Fibroblast of mammary gland (primary cell): ENCODE measurements at places on chromosomes 16 and 17.

DNA sequence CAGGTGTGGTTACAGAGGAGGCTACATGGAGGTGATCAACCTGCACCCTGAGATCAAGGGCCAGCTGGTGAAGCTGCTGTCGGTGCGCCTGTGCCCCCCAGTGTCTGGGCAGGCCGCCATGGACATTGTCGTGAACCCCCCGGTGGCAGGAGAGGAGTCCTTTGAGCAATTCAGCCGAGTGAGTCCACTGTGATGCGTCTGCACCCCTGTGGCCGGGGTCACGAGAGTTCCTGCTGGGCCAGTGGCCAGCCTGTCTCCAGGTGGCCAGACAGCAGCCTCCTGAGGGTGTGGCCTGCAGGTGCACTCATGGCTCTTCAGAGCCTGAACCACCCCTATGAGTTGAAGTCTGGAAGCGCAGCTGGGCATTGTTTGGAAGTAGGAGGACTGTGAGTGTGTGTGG lies 38.1 kb downstream of the GPT2 start:
- DNase-seq = no peak

GRCh38 chr17:67238991-67239390 lies 6.0 kb downstream of the HELZ start:
- no peak for DNase-seq

DNA sequence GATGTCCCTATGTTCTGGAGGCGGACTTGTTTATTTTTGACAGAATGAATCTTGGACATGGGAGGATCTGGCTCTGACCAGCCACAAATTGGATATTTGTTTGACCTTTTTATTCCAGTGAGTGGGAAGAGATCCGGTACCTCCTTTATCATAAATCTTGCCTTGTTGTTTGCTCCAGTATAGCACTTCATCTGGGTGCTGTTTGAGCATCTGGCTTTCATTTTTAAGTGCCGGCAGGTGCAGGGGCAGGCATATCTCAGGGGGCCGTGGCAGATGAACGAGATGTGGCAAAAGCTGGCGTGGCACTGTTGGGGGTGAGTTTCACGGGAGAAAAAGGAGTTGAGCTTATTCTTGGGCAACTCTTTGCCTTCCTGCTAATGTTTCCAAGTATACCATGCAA lies 37.8 kb downstream of the MSI2 start:
- no peak for DNase-seq

DNA sequence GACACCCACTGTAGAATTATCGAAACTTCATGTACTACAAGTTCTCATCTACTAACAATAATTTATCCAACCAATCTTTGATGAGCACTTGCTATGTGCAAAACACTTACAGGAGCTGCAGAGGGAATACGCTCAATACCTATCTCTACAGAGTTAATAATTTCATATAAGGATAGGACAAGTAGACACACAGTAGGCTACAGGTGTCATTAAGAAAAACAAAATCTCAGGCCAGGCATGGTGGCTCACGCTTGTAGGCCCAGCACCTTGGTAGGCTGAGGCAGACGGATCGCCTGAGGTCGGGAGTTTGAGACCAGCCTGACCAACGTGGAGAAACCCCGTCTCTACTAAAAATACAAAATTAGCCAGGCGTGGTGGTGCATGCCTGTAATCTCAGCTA lies 91.3 kb upstream of the PLEKHM1 start:
- DNase-seq = no peak

GRCh38 chr16:69088684-69089083 lies 16.8 kb upstream of the HAS3 start:
- DNase-seq = no peak

- no peak for DNase-seq
Measured at GRCh38 chr17:43880420-43880991, 26.8 kb downstream of the MPP2 start.

DNA sequence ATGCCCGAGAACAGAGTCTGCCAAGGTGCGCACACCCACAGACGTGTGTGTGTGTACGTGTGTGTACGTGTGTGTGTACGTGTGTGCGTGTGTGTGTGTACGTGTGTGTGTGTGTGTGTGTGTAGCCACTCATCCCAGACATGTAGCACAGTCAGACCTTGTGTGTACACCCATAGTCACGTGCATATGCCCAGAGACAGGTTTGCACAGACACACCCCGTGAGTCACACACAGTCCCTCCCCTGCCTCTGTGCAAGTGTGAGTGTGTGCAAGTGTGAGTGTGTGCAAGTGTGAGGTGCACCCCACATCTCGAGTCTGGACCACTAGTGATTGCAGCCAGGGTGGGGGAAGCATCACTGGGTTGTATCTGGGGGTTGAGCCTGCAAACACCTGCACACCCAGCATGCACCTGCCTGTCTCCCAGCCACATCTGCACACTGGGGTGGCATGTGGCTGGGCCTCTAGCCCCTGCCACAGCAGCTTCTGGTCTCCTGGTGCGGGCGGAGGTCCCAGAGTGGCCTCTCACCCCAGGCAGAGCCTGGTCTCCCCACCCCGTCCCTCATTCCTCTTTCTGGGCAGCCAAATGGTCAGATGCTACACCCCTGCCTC lies 23.6 kb downstream of the BAHCC1 start:
- peak; percentile 67 for DNase-seq

DNA sequence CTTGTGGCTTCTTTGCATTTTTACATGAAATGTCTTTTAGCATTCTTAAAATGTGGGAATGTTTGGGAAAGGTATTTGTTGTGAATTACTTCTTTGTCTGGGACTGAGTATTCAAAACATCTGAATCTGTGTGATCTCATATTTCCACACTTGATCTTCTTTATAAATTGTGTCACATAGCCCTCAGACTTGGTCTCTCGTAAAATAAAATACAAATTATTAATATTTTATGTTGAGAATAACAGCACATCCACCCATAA lies 81.9 kb downstream of the TUBD1 start:
- no peak for DNase-seq

DNA sequence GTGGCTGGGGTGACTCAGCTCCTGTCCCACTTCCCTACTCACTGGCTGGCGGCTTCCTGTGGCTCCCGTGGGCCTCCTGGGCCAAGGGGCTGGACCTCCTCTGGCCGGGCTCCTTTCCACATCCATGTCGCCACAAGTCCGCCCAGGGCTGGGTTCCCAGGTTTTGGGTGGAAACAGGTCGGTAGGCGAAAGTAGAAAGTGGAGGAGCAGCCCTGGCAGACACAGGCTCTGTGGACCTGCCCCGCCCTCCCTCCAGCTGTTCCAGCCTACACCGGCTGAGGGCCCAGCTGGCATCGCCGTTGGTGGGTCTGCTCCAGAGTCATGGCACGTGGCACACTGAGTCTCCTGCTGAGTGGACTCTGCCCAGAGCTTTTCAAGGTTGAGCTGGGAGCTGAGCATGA lies 28.7 kb downstream of the GSE1 start:
- DNase-seq = peak; percentile 18

DNA sequence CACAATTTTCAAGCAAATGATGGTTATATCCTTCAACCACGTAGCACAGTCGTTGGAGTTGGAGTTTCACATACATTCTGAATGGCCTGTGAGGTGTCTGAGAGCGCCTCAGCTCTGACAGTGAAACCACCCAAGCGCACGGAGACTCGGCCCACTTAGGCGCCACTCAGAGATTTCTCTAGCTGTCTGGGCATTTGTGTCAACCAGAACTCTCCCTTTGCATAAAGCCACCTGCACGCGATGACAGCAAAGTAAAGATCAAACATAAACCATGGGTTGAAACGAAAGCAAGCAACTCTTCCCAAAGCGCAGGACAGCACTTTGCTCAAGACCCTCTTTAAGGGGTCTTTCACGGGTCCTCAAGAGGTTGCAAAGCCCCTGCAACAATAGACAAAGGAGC lies 533 bp downstream of the SLC6A4 start:
- no peak for DNase-seq

DNA sequence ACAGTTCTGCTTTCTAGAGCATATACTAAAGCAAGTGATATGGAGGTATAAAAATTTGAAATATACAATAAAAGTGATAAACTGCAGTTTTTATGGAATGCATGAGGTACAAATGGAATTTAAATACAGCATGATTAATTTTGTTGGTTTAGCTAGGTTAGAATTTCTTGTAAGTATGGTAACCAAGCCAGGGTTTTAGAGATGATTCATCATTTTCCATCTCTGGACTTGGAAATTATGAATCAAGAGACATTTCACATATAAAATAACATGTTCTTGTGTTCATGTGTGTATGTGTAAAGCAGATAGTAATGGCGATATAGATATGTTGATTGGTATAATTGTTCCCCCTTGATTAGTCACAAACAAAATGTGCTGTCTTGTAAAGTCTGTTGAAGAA lies 1219.8 kb downstream of the CDH8 start:
- DNase-seq = no peak

DNA sequence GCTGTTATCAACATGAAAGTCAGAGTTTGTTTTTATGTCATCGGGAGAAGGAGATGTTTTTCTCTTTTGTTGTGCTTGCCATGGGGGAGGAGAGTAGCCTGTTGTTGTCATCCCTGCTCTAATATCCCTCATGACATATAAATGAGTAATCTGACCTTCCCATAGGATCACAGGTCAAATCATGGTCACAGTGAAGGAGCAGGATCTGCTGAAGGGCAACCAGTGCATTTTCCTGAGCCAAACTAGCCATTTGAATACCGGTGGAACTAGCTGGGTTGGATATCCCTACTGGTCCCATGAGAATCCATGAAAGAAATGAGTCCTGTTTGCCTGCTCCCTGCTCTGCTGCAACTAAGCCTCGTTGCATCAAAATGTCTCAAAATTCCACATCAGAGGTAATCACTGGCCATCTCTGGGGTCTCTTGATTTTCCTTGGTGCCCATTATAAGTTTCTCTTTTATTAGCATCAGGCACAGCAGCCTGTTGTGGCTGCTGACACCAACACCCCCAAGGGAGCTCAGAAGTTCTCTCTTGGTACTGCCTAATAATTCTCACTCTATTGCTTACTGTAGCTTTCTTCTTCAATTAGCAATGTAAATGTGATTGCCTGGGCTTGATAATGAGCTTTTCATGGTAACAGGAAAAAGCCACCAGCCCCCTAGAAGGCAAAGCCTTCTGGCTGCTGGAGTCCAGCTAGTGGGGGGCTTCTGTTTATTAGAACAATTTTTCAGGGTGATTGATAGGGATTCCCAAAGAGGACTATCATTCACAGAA lies 211.4 kb upstream of the ERCC4 start:
- no peak for DNase-seq

DNA sequence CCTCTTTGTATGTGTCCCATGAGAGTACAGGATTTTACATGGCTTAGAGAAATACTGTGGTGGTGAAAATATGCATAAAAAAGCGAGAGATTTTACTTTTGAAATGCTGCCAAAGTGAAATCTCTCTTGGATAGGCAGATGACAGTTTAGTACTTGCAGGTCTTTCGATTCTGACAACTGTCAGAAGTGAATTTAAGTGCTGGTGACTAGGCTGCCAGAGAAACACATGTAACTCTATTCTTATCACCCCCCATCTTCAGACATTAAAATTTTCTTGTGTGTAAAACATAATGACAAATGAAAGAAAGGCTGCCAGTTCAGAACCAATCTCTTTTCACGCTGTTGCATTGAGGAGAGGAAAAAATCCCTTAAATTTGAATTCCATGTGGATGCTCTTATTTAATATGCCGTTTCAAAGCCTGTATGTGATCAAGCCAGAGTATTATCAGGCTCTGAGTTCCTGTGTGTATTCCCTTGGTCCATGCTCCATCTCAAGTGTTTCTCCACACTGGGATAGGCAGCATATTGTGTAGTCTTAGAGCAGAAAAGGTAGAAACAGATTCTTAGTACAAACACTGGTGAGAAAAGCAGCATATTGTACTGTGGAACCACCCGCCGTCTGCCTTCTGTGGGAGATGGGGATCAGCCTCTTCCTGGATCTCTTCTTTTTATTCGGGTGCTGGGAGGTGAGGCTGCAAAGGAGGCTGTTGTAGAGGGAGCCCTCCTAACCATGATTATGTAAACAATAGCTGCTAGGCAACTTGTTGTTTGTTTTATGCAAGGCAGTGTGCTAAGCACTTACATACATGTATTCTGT lies 291.3 kb downstream of the WWOX start:
- no peak for DNase-seq

- DNase-seq = peak; percentile 53
Measured at GRCh38 chr16:76780556-76780955, 410.4 kb upstream of the MON1B start.

DNA sequence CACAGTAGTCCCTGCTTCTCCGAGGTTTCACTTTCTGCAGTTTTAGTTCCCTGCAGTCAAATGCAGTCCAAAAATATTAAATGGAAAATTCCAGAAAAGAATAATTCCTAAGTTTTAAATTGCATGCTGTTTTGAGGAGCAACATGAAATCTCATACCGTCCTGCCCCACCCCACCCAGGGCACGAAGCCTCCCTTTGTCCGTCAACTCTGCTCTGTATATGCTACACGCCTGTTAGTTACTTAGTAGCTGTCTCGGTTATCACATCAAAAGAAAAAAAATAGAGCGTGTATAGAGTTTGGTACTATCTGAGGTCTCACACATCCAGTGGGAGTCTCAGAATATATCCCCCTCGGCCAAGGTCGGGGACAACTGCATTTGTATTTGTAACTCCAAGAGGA lies 129.4 kb upstream of the NOL11 start:
- DNase-seq = no peak

- DNase-seq = peak; percentile 96
Measured at GRCh38 chr16:3945751-3946603, 65.5 kb upstream of the CREBBP start.

GRCh38 chr17:82527898-82528297 lies 8.4 kb downstream of the FOXK2 start:
- DNase-seq = peak; percentile 55

GRCh38 chr16:1450218-1450617 lies 5.9 kb upstream of the CCDC154 start:
- no peak for DNase-seq

GRCh38 chr16:87358250-87358649 lies 25.3 kb downstream of the FBXO31 start:
- DNase-seq = no peak

GRCh38 chr16:79918916-79919315 lies 318.4 kb upstream of the MAF start:
- no peak for DNase-seq
